ENCODE measurements at places on chromosomes 3 and 15.

DNA sequence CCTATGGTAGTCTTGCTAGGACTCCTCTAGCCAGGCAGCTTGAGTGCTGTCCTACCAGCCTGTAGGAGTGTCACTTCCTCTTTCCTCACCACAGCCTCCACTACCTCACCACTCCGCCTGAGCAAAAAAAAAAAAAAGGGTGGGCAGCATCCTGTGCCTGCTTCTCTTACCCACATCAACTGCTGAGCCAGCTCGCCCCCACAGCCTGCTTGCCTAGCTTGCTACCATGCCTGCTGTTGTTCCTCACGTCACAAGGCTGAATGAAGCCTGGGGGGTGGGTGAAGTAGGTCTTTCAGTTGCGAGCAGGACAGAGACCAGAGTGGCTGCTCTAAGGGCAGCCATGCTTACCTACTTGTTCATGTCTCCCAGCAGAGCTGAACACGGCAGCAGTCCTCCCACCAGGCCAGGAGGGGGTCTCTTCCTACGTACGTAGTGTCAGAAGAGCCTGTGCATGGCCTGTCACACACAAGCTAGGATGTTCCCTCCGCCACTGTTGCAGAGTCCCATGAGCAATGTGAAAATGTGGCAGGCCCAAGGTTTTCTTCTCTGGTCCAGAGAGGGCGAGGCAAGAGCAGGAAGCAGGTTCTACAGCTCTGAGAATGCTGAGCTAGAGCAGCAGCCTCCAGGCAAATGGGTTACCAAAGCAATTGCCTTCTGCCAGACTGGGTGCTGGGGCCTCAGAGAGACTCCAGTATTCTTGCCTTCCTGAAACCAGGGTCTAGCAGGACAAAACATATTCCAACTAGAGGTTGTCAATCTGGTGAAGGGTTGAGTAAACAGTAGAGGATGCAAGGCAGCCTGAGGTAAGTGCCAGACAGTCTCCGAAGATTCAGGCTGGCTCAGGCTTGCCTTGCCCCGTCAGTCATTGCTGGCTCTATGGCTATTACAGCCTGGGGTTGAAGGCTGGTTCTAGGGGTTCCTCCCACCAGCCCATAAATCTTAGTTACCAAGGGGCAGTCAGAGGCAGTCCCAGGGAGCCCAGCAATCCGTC lies 8.1 kb downstream of the PPM1M start:
- peak; percentile 82 for DNase-seq

DNA sequence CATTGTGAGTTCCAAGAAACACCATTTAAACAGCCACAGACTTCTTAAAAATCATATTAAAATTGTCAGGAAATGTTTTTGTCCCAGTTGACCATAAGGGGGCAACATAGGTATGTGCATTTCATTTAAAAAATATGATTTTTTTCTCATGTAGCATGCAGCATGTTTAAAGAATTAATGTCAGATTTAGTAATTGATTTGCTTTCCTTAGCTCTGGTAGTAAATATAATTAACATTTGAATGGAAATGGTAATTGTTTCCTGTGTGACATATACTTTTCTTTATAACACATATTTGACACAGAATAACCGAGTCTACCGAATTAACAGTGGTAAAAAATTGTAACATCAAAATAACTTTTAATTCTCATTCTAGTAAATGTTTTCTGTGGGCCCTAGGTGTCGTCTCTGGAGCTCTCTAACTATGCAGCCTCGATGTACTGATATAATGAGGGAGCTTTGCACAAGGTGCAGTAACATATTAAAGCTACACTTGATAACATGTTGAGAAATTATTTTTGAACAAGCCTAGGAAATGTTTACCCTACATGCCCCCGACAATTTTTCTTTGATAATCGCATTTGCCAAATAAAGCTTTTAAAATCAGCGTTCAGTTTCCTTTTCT lies 34.9 kb downstream of the NXPE3 start:
- no peak for DNase-seq

DNA sequence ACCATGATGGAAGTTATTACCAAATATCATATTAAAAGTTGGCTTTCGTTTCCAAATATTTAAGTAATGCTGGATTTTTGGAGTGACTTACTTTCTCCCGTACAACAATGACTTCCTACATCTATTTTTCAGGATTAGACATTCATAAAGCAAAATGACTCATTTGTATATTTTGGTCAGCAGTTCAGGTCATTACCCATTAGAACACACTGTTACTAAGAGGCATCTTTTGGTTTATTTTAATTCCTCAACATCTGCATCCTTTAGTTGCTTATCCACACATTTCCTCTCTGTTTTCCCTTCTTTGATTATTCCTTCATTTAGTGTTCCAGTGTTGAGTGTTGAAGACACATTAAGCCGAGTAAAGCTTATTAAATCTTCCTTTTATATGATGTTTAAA lies 348.2 kb downstream of the NAALADL2 start:
- DNase-seq, result no peak

GRCh38 chr3:194623449-194624290 lies 9.5 kb downstream of the TMEM44 start:
- DNase-seq, result no peak

GRCh38 chr3:108221393-108221792 lies 831 bp downstream of the IFT57 start:
- DNase-seq, result no peak

DNA sequence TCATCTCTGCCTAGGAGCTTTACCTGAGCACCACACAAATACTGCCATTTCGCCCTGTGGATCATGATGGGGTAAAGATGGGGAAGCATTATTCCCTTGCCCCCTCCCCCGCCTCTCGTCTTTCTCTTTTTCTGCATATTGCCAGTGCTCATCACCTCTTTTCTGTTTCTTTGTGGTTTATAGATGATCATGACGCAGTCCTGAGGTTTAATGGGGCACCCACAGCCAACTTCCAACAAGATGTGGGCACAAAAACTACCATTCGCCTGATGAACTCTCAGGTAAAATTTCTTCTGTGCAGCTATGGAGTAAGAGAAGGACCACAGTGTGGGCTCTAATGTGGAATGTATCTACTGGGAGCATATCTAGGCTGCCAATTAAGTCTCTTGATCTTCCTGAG lies 88.2 kb downstream of the RPL39L start:
- no peak for DNase-seq

DNA sequence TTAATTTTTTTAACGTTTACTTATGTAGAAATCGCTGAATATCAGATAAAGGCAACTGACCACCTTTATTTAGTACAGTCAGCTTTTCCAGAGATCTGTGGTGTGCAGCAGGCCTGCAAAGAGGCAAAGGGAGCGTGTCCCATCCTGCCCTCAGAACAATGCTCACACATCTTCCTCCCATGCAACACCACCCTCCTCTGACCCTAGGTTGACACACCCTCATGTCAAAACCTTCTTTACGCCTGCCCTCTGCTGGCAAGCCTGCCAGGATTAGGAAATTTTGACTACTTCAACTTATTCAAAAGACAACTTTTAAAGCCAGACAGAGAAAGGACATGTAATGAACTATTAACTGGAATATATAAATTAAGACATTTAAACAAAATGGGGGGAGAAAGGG lies 513.7 kb downstream of the FOXP1 start:
- peak; percentile 68 for DNase-seq

DNA sequence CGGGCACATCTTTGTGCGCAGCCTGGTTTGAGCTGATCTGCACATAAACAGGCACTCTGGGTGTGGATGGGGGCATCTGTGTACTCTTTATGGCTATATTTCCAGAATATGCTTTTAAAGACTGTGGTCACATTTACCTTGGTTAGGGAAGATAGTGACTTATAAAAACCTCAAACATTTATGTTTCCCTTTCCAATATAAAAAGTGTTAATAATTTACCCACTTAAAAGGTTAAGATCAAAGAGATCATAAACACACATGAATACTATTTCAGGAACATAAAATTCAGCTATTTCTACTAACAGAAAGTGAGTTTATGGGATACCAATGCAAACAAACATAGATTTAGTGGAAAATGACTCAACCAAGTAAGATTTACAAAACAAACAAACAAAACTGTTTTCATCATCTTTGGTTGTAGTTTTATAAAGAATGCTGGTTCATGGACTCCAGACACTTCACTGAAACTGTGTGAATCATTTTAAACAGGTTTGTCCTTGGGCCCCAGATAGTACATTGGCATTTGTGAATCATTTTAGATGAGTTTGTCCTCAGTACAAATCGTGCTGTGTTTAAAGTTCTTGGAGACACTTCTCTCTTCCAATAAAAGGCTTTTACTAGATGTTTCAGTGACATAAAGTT lies 253.5 kb upstream of the CTDSPL start:
- no peak for DNase-seq

DNA sequence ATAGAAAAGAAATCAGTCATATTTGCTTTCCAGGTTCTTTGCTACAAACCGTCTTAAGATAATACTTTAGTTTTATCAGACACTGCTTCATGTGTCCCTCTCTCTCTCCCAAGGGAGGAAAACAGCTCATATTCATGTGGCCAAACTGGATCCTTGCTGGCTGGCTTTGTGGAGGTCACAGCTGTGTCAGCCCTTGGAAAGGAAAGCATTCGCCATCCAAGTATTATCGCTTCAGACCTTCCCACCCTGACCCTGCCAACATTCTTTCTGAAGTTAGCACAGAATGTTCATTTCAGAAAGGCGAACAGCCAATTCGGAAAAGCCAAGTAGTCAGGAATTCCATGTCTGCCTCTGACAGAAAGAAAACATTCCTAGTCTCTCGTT lies 213.6 kb downstream of the FEZF2 start:
- DNase-seq, result no peak

DNA sequence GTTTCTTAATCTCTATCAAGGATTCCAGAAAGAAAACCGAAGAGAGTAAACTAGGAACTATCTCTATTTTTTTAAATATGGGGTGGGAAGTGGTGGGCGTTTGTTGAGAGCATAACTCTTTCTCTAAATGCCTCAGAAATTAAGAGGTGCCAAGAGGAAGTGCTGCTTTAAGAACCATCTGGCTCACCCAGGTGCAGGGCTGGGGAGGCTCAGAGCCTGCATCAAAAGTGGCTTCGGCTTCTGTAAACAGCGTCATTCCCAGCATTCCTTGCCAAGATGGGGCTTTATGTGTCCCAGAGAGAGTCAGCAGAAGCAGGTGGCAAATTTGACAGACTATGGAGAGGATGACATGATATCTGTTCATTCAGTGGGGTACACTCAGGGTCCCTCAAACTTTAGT lies 123.3 kb upstream of the BFSP2 start:
- no peak for DNase-seq

- DNase-seq, result no peak
Measured at GRCh38 chr3:179421500-179421899, 29.8 kb downstream of the GNB4 start.

GRCh38 chr3:71076361-71077002 lies 507.0 kb downstream of the FOXP1 start:
- no peak for DNase-seq

DNA sequence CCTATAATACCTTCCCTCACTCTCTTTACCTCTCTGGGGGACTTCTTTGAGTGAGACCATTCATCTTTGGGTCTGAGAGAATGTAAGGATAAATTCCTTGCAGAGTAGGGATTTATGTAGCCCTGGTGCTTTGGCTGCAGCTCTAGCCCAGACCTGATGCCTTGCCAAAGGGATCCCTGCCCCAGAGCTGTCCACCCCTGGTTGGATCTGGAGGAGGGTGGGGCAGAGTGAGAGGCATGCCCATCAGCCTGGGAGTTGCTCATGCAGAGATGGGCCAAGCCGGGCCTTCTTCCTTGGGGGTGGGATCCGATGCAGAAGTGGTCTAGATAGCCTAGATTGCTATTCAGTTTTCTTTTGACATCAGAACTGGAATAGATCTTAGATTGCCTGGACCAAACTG lies 31.5 kb downstream of the RTP1 start:
- no peak for DNase-seq

- peak; percentile 76 for DNase-seq
Measured at GRCh38 chr3:46845860-46846623, 17.2 kb downstream of the MYL3 start.

DNA sequence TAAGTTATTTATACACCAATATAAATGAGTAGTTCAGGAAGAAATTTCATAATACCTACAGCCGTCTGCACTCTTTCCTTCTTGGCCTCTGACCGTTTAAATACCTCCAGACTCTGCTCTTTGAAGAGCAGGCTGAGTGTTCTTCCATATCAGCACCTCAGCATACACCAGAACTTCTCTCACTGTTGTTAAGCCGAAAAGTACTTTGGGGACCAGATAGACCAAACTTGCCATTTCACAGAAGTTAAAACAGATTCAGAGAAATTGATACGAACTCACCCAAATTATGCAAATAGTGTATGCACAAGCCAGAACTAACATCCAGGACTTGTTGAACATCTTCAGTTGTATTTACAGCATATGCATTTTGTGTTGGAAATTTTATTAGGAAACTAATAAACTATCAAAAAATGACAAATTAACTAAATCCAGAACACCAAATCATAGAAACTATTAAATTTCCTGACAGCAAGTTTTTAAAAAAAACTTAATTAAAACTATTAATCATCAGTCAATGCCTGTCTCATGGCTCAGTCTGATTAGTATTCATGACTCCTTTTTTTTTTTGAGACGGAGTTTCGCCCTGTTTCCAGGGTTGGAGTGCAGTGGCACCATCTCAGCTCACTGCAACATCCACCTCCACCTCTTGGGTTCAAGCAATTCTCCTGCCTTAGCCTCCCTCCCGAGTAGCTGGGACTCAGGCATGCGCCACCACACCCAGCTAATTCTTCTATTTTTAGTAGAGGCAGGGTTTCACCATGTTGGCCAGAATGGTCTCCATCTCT lies 24.1 kb downstream of the CGGBP1 start:
- DNase-seq, result no peak

DNA sequence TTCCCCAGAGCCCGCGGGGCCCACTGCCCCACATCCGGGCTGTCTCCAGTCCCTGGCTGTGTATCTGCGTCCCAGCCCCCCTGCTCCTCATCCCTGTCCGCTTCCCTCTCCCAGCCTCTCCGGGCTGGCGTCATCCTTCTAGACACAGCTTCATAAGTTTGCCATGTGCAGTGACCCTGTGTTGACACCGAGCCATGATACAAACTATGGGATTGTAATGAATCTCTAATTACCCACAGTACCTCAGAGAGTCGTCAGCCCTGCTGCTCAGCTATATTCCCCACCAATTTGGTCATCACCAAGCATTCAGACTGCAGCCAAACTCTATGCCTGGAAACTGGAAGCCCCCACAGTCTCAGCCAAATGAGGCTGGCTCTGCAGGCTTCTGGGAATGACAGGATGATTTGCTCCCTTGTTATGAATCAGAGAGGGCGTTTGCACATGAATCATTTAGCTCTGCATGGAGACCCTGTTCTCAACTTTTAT lies 466.1 kb upstream of the ATP11B start:
- no peak for DNase-seq

DNA sequence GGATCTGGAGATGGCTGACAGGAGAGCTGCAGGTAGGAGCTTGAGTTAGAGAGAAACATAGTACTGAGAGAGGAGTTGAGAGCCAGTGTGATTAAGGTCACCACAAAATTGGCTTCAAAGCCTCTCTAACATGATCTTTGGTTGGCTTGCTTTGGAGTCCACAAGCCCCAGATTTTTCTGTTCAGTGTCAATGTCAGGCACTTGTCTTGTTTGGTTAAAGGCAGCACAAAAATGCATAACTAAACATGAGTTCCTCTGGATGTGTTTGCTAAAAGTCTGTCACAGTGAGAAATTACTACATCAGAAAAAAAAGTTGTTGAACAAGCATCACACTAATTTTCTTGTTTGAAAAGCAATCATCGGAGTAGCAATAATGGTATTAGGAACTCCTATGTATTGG lies 440.5 kb downstream of the NTRK3 start:
- DNase-seq, result no peak

Measured in stimulated activated CD4-positive, alpha-beta T cell treated with anti-CD3 and anti-CD28 coated beads, Interleukin-2, amount 100 ng/mL, for 24 hours (primary cell).